ENCODE measurements at places on chromosomes 4 and X. TPM values are rescaled to one million over a fixed set of nuclear protein-coding genes. Genes with fewer than 3 reads are reported as not detected.

DNA sequence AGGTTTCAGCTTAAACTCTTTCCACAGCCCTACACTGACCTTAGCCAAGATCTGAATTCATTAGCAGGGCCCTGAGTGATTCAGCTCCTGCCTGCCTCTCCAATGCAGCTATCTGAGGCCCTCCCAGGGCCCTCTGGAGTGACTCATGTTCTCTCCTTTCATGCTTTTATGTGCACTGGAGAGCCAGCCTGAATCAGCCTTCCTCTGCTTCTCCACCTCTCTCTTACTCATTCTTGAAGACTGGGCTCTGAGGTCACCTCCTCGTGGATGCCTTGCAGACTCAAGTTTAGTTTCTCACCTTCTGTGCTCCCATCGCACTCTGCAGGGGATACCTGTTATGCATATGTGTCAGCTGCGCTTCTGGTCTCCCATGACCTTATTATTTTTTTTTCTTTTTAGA, 3.1 kb upstream of the OCIAD2 start:
- DNase-seq: peak; percentile 68

DNA sequence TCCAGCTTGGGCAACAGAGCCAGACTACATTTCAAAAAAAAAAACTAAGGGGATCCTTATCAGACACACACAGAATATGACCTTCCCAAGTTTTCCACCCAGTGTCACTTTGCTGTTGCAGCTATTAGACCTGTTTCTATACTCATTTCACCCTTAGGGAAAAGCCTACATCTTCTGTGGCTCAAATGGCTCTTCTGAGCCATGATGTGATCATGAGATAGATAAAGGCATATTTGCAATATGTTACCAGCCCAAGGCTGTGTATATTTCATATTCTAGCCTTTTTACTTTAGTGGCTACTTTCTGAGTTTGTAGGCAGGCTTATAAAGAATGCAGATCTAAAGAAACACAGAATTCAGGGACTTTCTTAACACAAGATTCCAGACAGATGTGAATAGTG, 19.3 kb downstream of the RS1 start:
- no peak for DNase-seq

- no peak for DNase-seq
Measured at GRCh38 chr4:140056015-140056414, 98.0 kb downstream of the MAML3 start.

- DNase-seq: no peak
Measured at GRCh38 chrX:12463873-12464272, 325.6 kb downstream of the FRMPD4 start.

DNA sequence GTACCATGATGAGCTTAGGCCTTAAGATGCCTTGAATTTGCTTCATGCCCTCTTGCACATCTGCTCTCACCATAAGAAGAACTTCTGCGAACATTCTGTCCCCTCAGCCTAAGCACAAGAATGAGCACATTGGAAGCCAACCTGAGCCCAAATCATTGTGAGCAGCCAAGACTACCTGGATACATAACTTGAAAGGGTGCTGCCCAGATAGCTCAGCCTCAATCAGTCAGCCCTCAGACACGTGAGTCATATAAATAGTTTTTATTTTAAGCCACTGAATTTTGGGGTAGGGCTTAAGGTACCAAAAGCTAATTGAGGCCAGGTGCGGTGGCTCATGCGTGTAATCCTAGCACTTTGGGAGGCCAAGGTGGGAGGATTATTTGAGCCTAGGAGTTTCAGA, 27.5 kb upstream of the BBS12 start:
- no peak for DNase-seq

The SLC26A1 gene
- total RNA-seq: 0.20 TPM

DNA sequence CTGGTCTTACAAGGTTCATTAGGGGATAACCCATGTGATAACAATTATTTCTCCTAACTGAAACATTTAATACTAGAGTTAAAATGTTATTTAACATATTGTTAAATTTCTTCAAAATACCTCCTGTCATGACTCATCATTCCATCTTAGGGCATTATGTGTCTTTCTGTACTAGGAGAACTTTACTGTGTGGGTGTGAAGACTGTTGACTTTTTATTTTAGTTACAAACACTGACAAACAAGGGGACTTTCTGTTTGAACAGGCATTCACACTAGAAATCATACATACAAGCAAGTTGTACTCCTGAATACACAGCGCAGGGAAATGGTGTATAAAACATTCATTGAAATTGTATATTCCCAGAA, 175.9 kb downstream of the FBXW7 start:
- DNase-seq: no peak

DNA sequence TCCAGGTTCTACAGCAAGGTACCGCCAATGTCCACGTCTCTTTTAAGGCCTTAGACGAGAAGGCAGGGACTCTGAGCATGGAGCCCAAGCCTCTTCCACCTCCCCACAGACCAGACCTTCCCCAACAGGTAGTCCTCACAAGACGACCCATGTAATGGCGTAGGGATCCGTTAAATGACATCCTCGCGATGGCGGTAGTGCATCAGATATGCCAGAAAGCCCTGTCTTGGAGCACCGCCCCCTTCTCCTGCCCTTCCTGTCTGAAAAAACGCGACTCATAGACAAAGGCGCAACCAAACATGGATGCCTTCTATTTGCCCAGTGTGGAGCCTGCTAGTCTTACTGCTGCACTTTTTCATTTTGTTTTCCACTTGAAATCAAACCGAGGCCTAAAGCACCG, 185.4 kb downstream of the OR13H1 start:
- DNase-seq: no peak

- no peak for DNase-seq
Measured at GRCh38 chrX:97564496-97564895, 680.8 kb downstream of the RPA4 start.
